ENCODE measurements at places on chromosomes 3 and 15. TPM values are rescaled to one million over a fixed set of nuclear protein-coding genes. Genes with fewer than 3 reads are reported as not detected.

The KBTBD13 gene
- total RNA-seq = not detected

The FETUB gene
- not detected for total RNA-seq

The HACL1 gene
- 33.0 TPM for total RNA-seq

The NUP210 gene
- 0.28 TPM for total RNA-seq

The GOLGA8A gene
- 8.3 TPM for total RNA-seq

The C3orf33 gene
- 1.3 TPM for total RNA-seq

The DUOXA2 gene
- total RNA-seq = not detected

The P2RY14 gene
- not detected for total RNA-seq

The IL16 gene
- total RNA-seq = 0.19 TPM

The GOLGA8S gene
- total RNA-seq = 0.09 TPM

The CDC25A gene
- 5.9 TPM for total RNA-seq

The CCR8 gene
- not detected for total RNA-seq

The UQCC5 gene
- 11.6 TPM for total RNA-seq

The TRIM42 gene
- total RNA-seq = not detected

The CPEB1 gene
- total RNA-seq = not detected

The RTP1 gene
- total RNA-seq = not detected

The GRK7 gene
- total RNA-seq = under 0.01 TPM

The MKRN3 gene
- total RNA-seq = not detected

The SCAMP5 gene
- 1.9 TPM for total RNA-seq

The FAM174B gene
- 0.90 TPM for total RNA-seq

The TIGIT gene
- total RNA-seq = not detected

The NKIRAS1 gene
- 7.8 TPM for total RNA-seq

The PTH1R gene
- total RNA-seq = 0.18 TPM

The C3orf49 gene
- total RNA-seq = not detected

The TRIM71 gene
- not detected for total RNA-seq

The PRR23A gene
- not detected for total RNA-seq

The CRABP1 gene
- not detected for total RNA-seq

The TGM5 gene
- total RNA-seq = not detected

The TEX55 gene
- not detected for total RNA-seq

The CFAP100 gene
- not detected for total RNA-seq

The BSN gene
- total RNA-seq = under 0.01 TPM

The MINAR1 gene
- 0.56 TPM for total RNA-seq

The KLF15 gene
- total RNA-seq = 0.63 TPM
